NCI-H2081 (cell line): ENCODE measurements at places on chromosomes 5 and 9.

GRCh38 chr5:78907255-78907891 is 77.7 kb downstream of the ARSB start:
- DNase-seq = no peak

DNA sequence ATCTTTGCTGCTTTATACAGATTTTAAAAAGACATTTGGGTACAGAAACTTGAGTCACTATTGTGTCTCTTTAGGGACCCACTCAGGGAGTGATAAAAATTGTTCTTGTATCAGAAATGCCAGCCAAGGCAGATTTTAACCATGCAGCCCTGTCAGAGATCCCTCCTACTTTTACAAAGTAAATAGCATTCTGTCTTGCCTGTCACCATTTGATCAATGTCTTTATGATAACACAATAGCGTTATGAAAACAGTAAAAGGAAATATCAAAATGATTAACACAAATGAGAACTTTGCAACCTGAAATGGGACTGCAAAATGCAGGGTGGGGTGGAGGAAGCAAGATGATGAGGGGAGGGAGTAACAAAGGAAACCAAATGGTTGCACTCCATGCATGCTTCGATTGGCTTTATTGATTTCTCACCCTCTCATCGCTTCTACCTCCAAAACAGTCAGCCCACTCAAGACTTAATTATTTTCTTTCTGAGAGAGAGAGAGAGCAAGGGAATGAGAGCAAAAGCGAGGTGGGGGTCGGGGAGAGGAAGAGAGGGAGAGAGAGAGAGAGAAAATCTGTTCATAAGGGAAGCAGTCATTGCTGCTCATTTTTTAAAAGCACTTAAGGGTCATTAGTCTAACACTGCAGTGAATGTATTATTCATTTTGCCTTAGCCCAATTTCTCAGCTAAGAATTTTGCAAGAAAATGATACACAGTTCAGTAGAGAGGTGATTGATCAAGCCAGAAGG is 576.5 kb downstream of the CSNK1G3 start:
- no peak for DNase-seq

GRCh38 chr5:149996205-149996890 is 4.1 kb downstream of the TIGD6 start:
- no peak for DNase-seq

- no peak for DNase-seq
Observed at GRCh38 chr5:17087035-17087434, 130.4 kb upstream of the BASP1 start.
